ENCODE measurements at places on chromosomes 5 and 9.
A peak's percentile ranks its signal among the peaks of the same experiment; 100 is the strongest.

DNA sequence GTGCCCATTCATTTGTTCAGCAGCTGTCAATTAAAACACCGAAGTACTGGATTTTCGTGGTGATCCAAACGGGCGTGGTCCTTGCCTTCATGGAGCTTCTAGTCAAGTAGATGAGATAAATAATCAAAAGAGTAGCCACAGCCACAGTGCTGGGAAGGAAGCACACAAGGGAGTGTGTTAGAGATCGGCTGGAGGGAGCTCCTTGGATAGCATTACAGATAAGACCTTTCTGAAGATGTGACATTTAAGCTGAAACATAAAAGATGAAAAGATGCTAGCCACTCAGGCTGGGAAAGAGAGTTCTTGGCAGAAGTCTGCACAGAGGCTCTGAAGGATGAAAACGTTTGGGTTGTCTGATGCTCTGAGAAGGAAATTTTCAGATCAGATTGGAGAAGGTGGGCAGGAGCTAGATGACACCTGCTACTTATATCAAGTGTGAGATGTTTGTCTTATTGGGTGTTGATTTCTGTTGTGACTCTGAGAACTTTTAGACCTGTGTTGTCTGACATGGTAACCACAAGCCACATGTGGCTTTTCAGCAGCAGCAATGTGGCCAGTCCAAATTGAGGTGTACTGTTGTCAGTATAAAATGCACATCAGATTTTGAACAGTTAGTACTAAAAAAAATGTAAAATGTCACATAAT, 123.9 kb downstream of the TLE4 start:
- DNase-seq = no peak

DNA sequence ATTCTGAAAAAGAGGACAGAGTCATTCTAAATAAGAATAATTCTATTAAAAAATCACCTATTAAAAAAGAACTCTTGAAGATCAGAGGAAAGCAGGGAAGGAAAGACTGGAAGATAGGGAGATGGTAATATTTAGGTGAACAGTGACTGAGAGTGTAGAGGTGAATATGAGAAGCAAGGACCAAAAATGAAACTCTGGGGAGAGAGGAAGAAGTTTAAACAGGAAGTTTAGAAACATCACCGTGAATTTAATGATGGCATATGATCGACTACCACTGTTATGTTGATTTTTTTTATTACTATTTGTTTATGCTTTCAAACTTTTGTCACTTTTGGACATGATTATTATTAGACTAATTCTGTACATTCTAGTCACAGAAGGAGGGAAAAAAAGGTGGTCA, 1.7 kb upstream of the SPINK6 start:
- DNase-seq = no peak

DNA sequence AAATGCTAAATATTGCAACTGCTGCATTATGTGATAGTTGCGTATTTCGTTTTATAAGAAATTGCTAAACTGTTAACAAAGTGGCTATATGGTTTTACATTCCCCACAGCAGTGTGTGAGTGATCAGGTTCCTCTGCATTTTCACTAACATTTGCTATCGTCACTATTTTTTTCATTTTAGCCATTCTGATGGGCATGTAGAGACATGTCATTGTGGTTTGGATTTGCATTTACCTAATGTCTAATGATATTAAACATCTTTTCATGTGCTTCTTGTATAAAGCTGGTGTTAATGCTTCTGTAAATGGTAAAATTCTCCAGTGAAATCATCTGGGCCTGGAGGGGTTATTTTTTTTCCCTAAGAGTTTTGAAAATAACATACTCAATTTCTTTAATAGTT, 61.6 kb downstream of the ERCC6L2 start:
- DNase-seq = no peak

DNA sequence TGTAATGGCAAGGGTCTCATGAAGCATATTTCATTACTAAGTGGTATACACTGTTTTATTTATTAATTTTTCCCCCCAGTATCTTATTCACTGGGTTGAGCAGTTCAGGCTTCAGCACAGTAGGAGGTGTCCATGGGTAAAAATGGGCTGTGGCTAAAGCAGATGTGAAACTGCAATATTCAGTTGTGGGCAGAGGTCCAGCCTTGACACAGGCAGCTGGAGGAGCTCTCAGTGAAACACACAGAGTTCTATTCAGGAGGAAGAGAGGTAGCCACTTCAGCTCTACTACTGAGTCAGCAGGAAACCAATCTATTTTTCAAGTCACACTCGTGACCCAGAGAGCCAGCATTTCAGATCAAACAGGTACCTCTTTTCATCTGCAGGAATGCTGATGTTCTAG, 418.3 kb downstream of the CDH10 start:
- no peak for DNase-seq

- no peak for DNase-seq
Observed at GRCh38 chr9:92671323-92671722, 1.4 kb upstream of the IPPK start.

- no peak for DNase-seq
Observed at GRCh38 chr9:98942906-98943681, 613 bp upstream of the COL15A1 start.

DNA sequence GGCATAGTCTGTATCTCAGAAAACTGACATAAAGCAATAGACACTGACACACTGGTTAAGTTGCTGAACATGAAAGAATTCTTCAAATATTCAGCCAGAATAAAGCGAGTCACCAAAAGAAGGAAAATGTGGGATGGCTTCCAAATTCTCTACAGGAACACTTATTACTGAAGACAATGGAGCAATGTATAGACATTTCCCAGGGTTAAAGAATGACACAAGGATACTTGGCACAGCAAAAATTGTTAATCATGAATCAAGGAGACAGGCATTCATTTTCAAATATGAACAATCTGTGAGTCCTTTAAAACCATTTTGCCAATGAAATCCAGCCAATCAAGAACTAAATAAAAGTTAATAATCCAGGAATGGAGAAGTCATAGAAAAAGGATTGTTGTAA, 92.5 kb downstream of the MTX3 start:
- DNase-seq = no peak

GRCh38 chr9:133935328-133936005, 56.7 kb downstream of the VAV2 start:
- DNase-seq = no peak

DNA sequence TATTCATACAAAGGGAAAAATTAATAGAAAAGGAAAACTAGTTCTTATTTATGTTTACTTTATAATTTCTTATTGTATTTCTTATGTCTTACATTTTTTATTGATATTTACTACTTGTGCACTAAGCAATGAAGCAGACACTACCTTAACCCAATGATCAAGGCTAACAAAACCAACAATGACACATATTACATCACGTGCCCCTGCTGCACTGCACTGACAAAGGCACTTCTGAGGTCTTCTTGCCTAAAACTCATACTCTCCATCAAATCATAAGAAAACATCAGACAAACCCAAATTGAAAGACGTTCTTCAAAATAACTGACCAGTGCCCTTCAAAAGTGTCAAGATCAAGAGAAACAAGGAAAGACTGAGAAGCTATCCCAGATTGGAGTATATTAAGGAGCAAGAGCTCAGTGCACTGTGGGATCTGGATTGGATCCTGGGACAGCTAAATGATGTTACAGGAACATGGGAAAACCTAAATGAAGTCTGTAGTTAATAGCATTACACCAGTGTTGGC, 230.9 kb downstream of the AUH start:
- no peak for DNase-seq

- DNase-seq = no peak
Observed at GRCh38 chr9:127776195-127776923, 2.1 kb downstream of the SH2D3C start.

GRCh38 chr9:134071149-134071548, 3.3 kb upstream of the BRD3 start:
- DNase-seq = no peak

DNA sequence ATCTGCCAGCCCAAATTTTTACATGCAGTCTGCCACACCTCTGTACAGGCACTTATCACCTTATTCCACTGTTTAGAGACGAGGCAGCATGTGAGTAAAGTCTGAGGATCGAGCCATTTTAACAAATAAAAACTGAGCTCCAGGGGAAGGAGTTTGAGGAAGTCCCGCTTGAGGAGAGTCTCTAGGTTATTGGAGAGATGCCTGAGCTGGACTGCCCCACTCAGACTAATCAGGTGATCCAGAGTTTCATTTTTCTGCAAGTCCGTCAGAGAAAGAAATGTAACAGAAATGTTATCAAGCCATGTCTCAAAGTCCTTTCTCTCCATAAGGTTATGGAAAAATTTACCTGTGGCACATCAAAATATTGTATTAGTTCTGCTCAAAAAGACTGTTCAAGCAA, 5.3 kb downstream of the FBXW2 start:
- DNase-seq = no peak

DNA sequence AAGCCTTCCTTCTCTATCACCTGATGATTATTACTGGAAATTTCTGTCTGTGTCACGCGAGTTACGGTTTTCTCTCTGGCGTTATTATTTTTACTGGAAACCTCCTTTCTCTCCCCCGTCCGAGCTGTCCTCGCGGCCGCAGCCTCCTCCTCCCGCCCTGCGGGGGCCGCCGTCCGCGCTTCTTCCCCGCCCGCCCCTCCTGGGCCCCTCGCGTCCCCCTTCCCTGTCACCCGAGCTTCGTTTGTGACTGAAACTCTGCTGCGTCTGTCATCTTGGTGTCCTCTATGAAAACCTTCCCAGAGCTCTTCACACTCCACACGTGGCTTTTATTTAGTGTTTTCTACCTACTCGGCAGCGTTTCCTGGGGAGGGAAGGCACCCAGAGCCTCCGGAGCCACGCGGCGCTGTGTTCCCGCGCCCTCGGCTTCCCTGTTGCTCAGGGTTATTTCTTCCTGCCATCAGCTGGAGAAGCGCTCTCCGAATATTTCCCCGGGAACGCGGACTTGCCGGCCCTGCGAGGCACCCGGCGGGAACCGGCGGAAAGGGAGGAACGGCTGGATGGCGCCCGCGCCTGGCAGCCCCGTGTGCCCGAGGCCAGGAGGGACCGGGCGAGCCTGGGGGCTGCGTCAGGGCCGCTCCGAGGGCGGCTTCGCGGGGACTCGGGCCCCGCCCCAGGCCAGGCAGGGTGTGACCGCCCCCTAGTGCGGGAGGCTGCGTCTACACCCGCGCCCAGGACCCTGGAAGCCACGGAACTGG, 33.9 kb downstream of the TRIP13 start:
- DNase-seq = no peak

DNA sequence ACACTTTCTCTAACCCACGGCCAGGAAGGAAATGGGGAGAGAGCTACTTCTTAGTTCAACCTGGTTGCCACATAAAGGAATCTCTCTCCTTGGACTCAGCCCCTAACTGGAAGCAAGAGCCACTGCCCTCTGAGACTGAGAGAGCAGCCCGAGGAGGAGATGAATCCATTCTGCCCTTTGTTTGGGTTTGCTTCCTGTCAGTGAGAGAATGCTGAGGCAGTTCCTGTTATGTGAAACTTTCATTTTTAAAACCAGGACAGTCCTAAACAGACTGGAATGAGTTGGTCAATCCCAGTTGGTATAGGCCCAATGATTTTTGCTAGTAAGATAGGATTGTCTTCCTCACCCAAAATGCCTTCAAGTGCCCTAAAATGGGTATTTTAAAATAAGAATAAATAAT, 205.1 kb downstream of the NTRK2 start:
- DNase-seq = no peak

- no peak for DNase-seq
Observed at GRCh38 chr5:171441246-171441791, 21.9 kb downstream of the FGF18 start.

DNA sequence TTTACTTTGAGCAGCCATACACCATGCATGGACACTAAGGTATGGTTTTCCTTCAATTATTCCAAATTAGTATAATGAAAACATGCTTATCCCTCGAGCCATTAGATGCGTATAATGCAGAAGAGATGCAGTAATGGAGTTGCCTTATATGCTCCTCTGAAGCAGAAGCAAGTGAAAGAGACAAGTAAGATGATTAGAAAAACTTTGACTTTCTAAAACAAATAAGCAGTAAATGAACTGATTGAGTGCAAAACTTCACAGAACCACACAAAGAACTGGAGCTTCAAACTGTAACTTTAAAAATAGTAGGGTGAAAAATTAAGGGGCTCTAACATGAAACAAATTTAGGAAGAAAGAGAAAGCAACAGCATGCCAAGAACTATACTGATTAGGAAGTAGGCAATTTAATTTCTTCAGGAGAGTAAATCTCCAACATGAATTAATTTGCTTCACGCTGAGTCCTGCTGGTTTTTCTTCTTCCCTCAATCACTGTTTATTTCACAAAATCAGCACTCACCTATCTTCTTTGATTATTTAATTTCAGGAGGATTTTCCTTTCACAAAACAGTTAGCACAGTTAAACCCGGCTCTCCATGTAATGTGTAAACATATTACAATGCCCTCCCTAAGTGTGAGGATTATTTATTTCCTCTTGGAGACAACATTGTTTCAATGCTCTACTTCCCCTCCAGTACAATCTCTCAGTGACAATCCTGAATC, 90.3 kb upstream of the PAM start:
- DNase-seq = no peak

DNA sequence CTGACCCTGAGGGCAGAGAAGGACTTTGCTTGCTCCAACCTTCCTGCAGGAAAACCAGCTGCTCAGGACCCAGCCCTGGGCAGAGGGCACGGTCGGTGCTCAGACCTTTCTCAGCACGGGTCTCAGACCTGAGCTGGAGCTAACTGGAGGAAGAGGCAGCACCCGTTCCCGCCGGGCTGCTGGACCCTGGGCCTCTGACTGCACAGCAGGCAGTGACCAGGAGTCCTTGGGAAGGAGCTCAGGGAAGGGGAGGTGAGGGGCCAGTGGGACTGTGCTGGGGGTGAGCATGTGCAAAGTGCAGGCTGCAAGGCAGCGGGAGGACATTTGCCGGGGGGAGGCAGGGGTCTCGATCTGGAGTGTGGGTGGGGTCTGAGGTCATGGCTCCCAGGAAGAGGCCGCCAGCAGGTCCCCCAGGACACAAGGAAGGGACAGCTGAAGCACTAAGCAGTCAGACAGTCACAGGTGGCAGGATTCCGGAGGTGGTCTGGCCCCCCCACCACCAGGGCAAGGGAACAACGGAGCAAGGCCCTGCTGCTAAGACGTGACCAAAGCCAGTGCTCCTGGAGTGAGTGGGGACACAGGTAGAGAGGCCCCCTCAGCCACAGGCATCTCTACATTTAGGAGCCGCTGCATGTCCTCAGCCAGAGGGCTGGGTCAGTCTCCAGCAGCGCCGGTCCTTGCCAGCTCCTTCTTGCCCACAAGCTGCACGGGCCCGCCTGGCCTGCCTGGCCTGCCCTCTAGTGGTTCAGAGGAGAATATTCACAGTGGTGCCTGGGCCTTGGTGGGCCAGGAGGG, 4.8 kb upstream of the DPM2 start:
- peak; percentile 52 for DNase-seq

GRCh38 chr9:131276094-131276888, at the start of gene FAM78A:
FAM78A (minus strand) TSS chr9:131276510; CDS start chr9:131276179, 331 bp downstream.
- no peak for DNase-seq

GRCh38 chr9:115006660-115007059, 76.3 kb upstream of the TNFSF8 start:
- DNase-seq = no peak

DNA sequence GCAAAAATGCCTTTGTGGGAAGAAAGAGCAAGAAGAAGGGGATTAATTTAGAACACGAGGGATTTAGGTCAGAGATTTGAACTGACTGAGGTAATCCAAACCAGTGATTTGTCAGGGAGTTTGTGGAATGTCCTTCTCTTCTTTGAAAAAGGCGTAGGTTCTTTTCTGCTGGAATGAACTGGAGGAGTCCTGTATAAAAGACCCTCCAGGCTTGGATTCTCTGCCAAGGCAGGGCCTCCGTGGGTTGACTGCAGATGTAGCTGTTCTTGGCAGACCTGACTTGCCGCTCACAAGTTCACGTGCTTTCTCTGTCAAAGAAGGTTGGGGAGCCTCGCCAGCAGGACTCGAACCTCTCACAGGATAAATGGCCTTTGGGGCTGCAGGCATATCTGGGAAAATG, 62.8 kb upstream of the STC2 start:
- DNase-seq = peak; percentile 16
